ENCODE measurements at places on chromosomes 7 and 10.

- no peak for DNase-seq
These were observed 519.1 kb upstream of the FOXK1 start for GRCh38 chr7:4162884-4163564.

DNA sequence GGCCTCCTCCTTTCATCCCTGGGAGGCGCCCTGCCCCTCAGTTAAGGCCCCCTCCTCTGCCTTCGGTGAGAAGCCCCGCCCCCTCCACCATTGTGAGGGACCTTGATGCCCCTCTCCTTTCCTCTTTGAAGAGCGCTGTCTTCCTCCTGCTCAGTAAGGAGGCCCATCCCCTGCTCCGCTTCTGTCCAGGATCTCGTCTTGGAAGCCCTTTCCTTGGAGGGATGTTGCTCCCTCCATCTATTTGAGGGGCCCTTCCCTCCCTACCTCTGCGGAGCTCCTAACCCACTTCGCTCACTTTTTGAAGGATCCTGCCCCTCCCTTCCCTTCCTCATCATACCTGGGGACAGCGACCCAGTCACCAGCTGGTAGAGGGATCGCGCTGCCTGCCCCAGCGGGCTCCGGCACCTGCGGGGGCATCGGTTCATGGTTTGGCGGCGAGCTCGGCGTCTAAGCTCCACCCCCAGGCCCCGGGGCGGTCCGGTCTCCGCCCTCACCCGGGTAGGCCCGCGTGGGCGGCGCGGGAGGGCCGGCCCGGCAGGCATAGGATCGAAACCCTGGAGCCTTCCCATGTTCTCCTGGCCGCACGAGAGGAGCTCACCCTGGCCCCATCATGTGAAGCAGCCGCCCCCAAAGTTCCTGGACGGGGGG is 4.1 kb downstream of the KCNIP2 start:
- peak; percentile 47 for DNase-seq

DNA sequence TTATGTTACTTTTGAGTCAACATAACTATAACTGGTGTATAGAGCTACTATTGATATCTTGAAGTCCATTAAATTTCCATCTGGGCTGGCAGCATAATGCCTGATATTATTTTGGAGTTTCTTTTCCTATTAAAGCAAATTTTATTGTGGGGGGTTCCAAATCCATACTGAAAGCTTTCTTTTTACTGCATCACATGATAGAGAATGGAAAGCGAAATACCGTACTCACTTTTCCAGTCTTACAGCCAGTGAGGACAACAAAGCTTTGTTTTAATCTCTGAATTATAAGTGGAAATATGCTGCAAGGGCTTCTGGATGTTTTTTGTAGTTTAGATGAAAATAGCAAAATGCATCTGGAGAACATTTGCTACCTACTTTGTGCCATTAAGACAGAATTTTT is 477.5 kb upstream of the SEMA3D start:
- no peak for DNase-seq

- DNase-seq = no peak
These were observed 78.7 kb downstream of the ADARB2 start for GRCh38 chr10:1658658-1659057.

- DNase-seq = no peak
These were observed 924 bp downstream of the BMPR1A start for GRCh38 chr10:86757113-86757972.

- DNase-seq = no peak
These were observed 554.4 kb downstream of the INHBA start for GRCh38 chr7:41148521-41148951.

DNA sequence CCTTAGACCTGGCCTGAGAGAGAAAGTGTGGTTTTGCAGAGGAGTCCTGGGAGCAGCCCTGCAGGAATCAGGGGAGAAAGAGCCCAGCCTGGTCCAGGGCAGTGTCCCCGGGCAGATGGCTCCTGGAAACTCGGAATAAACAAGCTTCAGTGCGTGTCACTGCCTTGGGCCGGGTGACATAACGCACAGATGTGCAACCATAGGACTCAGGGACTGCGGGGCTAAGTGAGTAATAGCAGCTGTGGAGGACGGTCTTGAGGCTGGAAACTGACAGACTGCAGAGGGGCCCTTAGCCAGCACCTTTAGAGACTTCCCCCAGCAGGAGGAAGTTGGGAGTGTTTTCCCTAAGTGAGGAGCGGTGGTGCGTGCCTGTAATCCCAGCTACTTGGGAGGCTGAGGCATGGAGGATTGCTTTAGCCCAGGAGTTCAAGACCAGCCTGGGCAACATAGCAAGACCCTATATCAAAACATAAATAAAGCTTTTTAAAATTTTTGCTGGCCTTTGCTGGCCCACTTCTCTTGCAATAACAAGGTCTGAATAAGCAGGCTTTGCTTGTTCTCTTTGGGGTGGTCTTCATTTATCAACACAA is 5.3 kb upstream of the CLIP2 start:
- no peak for DNase-seq

GRCh38 chr10:44398747-44399658 is 14.1 kb upstream of the CXCL12 start:
- DNase-seq = no peak

DNA sequence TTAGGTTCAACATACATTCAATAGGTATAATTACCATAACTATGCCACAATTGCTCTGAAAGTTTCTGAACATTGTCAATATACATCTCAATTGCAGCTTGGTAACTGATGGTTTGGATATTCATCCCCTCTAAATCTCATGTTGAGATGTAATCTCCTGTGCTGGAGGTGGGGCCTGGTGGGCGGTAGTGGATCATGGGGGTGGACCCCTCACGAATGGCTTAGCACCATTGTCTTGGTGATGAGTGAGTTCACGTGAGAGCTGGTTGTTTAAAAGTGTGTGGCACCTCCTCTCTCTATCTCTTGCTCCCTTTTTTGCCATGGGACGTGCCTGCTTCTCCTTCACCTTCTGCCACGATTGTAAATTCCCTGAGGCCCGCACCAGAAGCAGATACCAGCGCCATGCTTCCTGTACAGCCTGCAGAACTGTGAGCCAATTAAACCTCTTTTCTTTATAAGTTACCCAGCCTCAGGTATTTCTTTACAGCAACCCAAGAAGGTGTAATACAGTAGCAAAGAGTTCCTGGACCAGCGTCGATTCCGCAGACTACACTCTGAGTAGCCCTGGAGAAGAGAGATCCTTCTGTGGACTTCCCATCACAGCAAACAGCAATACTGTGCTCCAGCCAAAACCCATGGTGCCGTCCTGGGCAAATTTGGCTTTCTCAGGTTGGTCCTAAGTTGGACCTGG is 83.8 kb upstream of the GRB10 start:
- no peak for DNase-seq

GRCh38 chr7:3908153-3908552 is 607.1 kb downstream of the SDK1 start:
- DNase-seq = no peak

- no peak for DNase-seq
These were observed 4.1 kb upstream of the MINDY3 start for GRCh38 chr10:15864419-15864818.

DNA sequence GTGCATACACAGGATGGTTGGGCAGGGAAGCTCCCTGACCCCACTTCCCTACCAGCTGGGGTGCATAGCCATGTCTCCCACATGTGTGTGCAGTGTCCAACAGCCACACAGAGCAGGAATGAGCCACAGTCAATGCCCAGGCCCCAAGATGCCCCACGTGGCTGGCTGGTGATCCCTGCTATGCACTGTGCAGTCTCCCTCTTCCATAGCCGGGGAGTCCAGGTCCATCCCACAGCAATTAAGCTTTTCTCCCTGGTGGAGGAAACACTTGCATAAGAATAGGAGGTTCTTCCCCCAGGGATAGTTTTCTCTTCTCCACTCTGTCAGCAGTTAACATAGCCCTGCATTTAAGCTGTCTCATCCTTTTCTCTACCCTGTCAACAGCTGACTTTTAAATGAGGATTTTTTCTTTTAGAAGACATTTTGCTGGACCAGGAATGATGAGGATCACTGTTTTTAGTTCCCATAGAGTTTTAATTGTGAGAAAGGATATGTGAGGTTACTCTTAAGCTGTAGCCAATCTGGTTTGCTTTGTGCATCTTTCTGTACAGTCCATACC is 396.5 kb upstream of the VWC2 start:
- no peak for DNase-seq

GRCh38 chr10:55220975-55221374 is 419.9 kb upstream of the PCDH15 start:
- DNase-seq = no peak

DNA sequence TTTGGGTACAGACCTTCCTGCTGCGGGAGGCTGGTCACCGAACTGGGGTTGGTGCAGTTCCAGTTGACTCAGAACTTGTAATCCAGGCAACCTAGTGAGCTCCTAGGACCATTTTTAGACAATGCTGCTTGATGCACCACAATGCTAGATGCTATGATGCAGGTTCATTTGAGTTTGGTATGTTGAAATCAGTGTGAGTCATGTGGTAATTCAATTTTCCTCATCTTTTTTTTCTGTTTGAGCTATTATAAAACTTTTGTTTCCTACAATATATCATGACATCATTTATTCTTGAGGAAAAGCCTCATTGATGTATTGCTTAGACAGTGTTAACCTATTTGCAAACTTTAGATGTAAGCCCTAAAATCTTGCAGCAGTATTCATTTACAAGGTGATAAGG is 40.9 kb upstream of the MTPN start:
- no peak for DNase-seq

- no peak for DNase-seq
These were observed 380.6 kb downstream of the PHTF2 start for GRCh38 chr7:78179211-78179610.

GRCh38 chr7:12322284-12322902 is 81.3 kb downstream of the VWDE start:
- DNase-seq = no peak

DNA sequence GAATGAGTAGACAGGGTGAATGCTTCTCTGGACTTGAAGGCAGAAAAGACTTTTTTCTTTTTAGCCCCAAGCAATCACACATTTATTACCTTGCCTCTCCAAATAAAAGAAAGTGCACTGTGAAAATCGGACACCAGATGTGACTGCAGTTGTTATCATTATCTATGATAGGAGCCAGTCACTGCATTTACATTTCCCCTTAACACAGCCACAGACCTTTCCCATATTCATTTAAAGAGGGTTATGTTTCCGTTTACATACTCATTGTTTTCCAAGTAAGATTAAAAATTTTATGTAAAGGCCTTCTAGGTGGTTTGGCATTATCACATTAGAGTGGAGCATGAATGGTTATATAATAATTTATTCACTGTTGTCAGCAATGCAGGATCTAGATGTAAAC is 586.8 kb downstream of the SORCS1 start:
- no peak for DNase-seq

GRCh38 chr7:106901828-106902441 is 36.9 kb downstream of the PIK3CG start:
- no peak for DNase-seq

DNA sequence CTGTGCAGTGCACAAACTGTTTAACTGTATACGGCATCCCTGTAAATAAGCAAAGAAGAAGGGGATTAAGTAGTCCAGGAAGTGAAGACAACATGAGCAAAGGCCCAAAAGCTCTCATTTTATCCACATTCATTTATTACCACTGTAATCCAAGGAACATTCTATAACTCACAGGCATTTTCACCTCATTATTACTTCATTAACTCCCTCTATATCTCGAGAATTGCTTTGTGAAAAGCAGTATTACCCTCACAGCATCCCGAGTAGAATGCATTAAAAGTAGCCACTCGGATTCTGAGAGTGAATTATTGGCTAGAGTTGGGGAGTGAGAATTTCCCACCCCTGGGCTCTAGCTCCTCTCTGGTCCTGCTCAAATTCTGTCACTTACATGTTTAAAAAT is 51.0 kb upstream of the CHCHD3 start:
- no peak for DNase-seq

- no peak for DNase-seq
These were observed 94.6 kb upstream of the MACROH2A2 start for GRCh38 chr10:69957886-69958555.

GRCh38 chr10:76463111-76463510 is 1031.7 kb downstream of the LRMDA start:
- no peak for DNase-seq

GRCh38 chr7:21300692-21301091 is 127.2 kb upstream of the SP4 start:
- DNase-seq = no peak

DNA sequence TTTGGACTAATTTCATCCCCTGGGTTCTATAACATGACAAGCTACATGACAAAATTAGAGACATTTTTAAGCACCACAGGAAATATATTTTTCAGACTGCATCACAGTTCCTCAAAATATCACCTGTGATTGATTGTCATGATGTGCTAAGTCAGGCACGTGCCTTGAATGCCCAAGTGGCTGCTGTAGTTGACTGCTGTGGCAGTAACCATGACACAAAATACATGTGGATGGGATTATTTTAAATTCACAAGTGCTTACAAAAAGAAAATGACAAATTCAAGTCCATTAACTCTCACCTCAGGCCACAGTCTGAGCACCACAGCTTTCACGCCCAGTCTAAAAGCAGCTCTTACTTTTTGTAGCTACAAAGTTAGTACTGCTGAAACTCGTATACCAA is 45.5 kb downstream of the TNPO3 start:
- DNase-seq = no peak

GRCh38 chr10:70942125-70942524 is 53.8 kb upstream of the PCBD1 start:
- DNase-seq = no peak

- no peak for DNase-seq
These were observed 713.5 kb downstream of the SORCS1 start for GRCh38 chr10:106450966-106451365.

DNA sequence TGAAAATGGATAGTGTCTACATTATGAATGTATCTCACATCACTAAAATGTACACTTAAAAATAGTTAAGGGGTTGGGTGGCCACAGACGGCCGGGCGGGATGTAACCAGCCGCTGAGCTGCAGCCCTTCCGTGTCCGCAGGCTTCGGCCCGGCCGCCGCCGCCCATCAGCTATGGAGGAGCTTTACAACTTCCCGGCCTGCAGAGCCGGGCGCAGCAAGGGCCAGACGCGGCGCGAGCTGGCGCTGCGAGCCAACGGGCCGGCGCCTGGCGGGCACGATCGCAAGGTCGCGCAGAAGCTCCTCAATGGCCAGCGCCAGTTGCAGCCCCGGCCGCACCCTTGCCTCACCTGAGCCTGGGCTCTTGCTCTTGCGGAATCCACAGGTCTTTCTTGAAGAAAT is 69.1 kb downstream of the KMT2C start:
- DNase-seq = no peak

- no peak for DNase-seq
These were observed 19.1 kb downstream of the LMTK2 start for GRCh38 chr7:98125759-98126158.

DNA sequence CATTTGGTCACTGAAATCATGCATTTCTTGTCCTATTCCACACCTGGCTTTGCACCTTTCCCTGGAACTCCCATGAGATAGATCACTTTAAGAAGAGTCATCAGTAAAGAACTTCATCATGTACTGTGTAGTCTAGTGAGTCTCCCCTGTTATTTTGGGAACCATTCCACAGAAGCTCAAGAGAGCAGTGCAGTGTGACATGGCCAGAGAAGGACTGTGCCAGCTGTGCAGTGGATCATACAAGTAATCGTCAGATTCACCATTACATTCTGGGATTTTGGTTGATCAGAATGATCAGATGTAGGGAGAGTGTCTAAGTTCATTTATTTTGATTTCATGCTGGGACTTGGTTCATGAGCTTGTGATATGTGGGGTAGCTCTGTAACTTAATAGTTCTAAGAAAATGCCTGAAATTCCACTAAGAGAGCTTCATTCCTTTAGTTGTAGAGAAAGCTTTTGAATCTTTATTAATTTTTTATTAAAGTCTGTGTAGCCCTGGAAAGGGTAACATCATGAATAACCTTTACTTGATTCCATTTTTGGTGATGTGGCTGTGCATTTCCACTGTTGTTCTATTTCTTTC is 166.8 kb downstream of the SUGCT start:
- no peak for DNase-seq
